ENCODE measurements at places on chromosomes 13 and 19.

- no peak for DNase-seq
Observed at GRCh38 chr13:33286128-33286527, 573 bp upstream of the STARD13 start.

GRCh38 chr19:3100331-3100730 is 6.2 kb downstream of the GNA11 start:
- DNase-seq: no peak

DNA sequence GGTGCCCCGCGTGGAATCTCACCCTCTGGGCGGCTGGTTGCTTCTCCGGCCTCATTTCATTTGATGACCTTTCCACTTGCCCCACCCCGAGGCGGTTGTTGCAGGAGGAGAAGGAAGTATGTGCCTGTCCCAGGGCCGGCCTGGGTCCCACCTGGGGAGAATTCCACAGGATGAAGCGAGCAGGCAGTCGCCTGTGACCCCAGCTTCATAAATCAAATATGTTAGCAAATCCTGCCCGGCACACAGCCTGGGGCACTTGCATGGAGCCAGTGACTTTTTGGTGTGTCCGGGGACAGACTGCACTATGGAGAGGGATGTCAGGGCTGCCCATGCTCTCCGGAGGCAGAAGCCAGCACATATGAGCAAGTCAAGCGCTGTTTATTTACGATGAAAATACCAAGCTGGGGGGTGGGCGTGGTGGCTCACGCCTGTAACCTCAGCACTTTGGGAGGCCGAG is 19.7 kb upstream of the ZBTB7A start:
- no peak for DNase-seq

DNA sequence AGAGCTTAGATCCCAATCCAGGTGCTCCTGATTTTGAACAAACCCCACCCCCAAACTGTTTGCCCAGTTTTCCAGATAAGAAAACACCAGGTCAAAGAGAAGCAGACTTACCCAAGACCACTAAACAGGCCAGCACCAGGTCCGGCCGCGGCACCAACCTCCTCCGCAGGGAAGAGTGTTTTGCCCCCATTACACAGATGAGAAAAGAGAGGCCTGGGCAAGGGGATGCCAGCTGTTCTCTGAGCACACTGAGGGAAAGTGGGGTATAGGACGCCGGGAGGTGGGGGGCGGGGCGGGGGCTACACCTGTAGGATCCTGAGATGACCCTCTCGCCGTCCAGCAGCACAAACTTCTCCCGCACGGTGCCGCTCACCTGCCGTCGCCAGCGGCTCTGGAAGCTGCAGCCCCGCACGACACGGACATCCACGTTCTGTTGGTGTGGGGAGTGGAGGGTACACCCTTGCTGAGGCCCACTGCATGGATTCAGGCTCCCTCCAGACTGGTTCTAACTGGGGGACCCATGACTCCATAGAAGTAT is 3.1 kb downstream of the SPACA4 start:
- no peak for DNase-seq

DNA sequence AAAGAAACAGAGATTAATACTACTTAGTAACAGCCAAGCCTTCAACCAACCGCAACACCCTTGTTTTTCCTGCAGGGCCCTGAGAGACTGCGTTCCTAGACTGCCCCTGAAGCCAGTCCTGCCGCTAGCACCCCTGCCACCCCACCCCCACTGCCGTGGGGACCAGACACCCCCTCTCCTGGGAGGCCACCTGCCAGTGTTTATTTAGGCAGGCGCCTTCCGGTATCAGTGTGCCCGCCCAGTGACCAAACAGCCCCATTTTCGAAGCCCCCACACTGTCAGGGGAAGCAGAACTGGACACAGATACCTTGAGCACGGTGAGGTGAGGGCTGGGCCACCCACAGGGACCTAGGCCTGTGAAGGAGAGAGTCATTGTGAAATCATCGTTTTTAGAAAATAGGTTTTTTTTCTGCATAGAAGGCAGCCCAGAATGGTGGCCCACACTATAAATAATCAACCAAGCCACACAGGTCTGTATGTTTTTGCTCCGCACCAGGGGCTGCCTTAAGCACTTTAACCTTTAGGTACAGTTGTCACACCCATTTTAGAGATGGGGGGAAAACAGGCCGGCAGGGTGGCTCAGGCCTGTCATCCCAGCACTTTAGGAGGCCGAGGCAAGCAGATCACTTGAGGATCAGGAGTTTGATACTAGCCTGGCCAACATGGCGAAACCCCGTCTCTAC is 3.5 kb upstream of the TLE5 start:
- no peak for DNase-seq
